ENCODE measurements at places on chromosomes 7 and 10.
A peak's percentile ranks its signal among the peaks of the same experiment; 100 is the strongest.

DNA sequence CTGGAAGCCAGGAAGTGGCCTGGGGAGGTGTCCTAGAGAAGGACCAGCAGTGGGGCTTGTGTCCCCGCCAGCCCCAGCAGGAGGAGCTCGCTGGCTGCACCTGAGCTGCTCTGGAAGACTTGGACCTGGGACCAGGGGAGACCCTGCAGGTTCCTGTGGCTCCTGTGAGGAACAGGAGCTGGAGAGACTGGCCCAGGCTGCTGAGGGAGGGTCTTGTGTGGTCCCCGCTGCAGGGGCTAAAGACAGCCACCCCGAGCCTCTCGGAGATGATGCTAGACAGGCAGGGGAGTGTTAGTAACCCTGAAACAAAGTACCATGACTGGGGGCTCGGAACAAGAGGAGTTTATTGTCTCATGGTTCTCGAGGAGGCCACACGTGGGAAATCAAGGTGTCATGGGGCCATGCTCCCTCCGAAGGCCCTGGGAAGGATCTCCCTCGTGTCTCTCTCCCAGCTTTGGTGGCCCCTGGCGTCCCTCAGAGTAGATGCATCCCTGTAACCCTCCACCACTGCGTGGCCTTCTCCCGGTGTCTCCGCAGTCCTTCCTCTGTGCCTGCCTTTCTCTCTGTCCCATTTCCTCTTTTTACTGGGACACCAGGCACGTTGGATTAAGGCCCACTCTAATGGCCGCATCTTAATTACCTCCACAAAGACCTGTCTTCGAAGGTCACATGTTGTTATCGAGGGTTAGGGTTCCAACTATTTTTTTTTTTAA, 348.4 kb downstream of the GLRX3 start:
- DNase-seq = no peak

- DNase-seq = no peak
These were observed 21.6 kb upstream of the ADAMTS14 start for GRCh38 chr10:70650718-70651117.

GRCh38 chr7:6248581-6248980, 23.8 kb downstream of the CYTH3 start:
- no peak for DNase-seq

GRCh38 chr10:93947055-93947454, 46.7 kb upstream of the PLCE1 start:
- DNase-seq = peak; percentile 67

DNA sequence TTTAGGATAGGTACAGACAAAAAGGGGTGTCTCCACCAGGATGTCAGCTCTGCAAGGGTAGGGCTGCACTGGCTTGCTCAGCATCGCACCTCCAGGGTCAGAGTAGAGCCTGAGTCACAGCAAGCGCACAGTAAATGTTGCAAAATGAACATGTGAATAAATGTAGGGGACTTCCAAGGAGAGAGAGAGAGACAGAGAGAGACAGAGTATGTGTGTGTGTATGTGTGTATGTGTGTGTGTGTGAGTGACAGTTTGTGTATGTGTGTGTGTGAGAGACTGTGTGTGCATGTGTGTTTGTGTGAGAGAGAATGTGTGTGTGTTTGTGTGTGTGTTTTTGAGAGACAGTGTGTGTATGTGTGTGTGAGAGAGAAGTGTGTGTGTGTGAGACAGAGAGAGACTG, 163.3 kb downstream of the RPS24 start:
- no peak for DNase-seq

- DNase-seq = no peak
These were observed 465.4 kb downstream of the ETV1 start for GRCh38 chr7:13524076-13524475.

DNA sequence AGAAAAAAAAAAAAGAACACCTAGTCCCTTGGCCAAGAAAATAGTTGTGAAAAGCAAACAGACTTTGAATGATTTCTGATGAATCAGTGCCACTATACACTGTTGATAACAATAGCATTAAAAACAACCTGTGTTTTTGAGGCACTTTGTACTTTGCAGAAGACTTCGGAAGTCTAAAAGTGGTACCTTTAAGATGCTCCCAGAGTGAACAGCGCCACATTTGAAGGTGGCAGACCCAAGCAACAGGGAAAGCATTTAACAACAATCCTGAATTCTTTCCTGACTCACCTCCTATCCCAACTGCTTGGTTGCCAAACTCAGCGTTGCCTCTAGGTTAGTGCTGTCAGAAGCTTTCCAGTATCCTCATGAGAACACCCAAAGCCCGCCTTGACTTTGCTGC, 102.5 kb upstream of the CCDC6 start:
- no peak for DNase-seq

GRCh38 chr10:51147644-51148399, 73.5 kb downstream of the PRKG1 start:
- no peak for DNase-seq

DNA sequence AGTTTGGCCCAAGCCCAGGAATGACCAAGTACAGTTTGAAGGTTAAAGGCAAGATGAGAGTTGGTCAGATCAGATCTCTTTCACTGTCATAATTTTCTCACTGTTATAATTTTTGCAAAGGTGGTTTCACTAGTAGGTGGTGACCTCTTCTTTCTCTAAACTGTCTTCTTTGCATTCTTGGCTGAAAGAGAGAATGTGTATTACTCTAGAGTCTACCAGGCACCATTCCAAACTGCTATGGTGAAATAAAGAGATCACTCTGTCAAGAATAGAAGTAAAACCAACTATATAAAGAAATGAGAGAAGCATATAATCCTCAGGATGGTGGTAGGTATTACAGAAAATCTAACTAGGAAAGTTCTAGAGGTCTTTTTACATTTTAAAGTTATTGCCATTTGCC, 72.7 kb downstream of the DYNC1I1 start:
- DNase-seq = no peak

DNA sequence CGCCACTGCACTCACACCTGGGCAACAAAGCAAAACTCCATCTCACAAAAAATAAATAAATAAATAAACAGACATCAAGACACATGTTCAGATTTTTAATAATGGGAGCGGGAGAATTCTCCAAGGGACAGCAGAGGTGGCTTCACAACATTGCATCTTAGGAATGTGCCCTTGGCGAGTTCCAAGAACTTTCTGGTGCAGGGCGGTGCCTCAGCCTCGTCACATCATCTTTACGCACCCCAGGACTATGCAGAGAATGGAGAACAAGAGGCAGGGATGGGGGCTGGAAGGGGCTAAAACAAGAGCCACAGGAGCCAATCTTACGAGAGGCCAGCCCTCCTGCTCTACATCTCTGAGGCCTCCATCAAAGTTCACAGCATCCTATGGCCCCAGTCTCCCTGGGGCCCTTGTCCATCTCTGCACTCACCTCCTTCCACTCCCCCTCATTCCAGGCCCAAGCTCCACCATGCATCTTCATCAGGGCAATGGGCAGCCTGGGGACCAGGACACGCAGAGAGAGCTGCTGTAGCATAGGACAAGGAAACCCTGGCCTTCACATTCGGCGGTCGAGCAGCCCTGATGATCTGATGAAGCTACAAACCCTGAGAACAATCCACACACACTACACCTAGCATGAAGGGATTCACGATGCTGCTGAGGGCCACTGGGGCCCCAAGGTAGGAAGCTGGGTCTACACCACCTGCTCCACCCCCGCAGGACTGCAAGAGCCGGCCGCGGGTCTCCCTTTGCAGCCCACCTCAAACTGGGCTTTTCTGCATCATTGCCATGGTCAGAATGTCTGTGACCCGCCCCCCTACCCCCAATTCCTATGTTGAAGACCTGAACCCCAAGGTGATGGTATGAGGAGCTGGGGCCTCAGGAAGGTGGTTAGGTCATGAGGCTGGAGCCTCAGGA, 22.3 kb downstream of the TNS3 start:
- DNase-seq = peak; percentile 14

GRCh38 chr10:53990799-53991238, 810.2 kb downstream of the PCDH15 start:
- DNase-seq = no peak

DNA sequence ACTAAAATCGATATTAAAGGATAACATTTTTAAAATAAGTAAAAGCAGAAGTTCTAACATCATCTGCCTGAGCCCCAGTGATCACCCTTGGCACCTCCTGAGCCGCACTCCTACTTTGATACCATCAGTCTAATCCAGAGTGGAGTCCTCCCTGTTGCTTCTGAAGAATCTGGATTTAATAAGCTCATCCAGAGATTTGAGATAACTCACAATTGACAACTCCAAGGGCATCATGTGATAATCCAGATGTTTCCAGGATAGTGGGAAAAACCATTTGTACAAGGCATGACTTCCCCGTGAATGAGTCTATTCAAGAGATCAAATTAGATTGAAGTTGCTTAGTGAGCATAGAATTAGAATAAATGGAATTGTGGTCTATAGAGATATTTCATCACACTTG, 475.8 kb upstream of the C7orf33 start:
- no peak for DNase-seq

- DNase-seq = no peak
These were observed 15.5 kb upstream of the KIF20B start for GRCh38 chr10:89685936-89686335.

DNA sequence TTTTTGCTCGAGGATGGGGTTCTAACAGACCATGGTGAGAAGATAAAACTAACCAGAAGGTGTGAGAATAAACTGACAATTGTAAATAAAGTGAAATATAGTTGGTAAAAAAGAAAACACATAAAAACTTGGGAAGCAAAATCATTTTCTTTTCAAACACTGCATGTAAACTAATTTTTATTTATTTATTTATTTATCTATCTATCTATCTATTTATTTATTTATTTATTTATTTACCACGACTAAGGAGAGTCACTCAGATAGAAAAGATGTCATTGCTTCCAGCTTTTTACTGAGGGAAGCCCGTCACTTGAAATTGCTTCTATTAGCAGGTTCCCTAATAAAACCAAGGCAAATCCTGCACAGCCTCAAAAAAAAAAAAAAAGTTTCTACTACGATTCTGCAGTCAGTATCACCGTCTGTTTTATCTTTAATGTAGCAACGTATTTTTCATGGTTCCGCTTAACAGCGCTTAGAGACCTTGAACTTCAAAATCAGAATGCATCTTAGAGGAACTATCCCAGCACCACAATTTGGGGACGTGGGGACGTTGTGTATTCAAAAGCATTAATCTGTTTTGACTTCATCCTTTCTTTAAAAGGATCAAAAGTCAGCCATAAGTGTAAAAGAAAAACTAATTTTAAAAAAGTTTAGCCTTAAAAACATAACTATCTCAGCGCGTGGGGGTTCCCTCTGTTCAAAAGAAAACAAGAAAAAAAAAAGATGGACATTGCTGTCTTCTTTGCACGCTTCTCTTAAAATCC, 33.3 kb upstream of the EBLN1 start:
- DNase-seq = no peak

- DNase-seq = no peak
These were observed 99.9 kb upstream of the SKAP2 start for GRCh38 chr7:26964156-26964808.

DNA sequence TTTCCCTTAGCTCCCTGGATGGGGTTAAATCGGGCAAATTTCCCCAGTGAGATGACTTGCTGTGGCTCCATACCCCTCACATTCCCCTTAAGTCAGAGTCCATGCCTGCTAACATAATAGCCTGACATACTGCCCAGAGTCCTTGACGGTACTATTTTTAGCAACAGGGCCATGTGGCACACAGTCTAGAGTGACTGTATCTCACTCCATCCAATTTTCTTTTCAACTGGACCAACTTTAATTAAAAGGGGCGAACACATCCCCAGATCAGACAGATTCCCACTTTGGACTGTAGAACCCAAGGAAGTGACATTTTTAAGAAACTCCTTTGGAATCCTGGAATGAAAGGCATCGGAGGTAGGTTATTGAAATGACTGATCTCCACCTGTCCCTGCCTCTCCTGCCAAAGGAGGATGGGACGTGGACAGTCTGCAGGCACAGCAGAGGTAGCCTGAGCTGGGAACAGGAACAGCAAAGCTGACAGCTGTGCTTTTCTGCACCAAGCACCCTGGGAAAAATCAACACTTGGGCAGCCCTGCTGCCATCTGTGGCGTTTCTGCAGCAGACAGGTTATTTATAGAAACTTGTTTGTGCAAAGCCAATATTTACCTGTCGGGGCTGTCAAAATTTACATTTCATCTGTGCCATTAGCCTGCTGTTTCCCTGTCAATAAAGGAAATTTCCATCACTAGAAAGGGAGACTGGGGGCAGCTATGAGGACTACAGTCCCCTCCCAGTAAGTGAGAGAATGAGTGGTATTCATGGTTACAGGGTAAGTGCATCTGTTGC, 221.5 kb upstream of the AOAH start:
- DNase-seq = no peak

GRCh38 chr10:89207181-89207800, at the start of gene CH25H:
CH25H (minus strand) TSS chr10:89207317; CDS start chr10:89207292, 25 bp downstream.
- peak; percentile 85 for DNase-seq

DNA sequence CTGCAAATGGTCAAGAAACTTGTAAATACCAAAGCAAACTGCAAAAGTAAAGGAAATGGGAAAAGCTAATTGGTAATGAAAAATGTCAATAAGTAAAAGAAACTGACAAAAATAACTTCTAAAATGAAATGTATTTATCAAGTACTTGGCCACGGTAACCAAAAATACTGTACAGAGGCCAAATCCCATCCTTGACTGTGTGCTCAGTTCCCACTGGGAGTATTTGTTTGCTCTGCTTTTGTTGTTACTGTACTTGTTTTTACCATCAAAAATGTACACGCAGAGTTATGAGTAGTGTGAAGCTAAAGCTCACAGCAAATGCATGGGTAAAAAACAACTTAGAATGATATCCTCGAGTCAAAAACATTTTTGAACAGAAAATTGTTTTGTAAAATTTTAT, 31.1 kb downstream of the ENKUR start:
- no peak for DNase-seq

DNA sequence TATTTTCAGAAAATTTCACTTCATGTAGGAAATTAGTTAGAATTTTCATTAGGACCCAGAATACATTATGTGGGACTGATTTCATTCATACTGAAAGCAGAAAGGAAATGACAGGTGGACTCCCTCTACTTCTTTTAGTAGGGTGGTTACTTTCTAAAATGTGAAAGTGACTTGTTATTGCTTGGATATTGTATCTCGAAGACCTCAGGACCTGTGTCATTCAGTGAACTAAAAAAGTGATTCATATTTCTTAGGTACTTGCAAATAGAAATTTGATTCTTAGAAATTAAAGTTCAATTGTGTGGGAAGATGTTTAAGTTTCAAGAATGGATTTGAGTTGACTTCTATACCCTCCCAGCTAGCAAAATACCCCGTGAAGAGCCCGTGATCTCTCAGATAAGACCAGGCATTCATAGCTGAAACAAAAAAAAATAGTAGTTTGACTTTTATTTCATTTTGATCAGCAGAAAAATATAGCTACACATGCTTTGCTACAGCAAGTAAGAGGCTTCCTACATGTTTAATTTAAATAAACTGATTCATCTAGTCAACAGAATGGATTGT, 1037.1 kb downstream of the GATA3 start:
- no peak for DNase-seq

DNA sequence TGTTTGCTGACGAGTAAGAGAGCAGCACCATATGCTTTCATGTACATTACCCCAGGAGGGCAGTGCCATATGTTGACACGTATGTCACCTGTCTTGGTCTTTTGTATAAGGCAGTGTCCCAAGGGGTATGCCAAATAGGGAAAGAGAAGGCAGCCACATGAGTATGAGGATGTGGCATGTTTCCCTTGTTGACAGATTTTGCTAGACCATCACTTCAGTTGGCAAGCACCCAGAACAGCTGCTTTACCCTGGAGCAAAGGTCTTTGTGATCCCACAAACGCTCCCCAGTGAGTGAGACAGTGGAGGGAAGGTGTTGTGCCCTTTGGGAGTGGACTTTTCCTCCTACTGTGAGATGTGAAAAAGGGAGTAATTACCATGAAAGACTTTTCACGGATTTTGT, 350.1 kb downstream of the ETV1 start:
- no peak for DNase-seq
